ENCODE measurements at places on chromosomes 6 and 20.
A peak's percentile ranks its signal among the peaks of the same experiment; 100 is the strongest.

- no peak for DNase-seq
These were observed 86.0 kb upstream of the IYD start for GRCh38 chr6:150282806-150283205.

GRCh38 chr6:165487950-165488349, 175.1 kb downstream of the PDE10A start:
- DNase-seq = no peak

GRCh38 chr6:81456416-81456815, 296.1 kb downstream of the TENT5A start:
- DNase-seq = no peak

DNA sequence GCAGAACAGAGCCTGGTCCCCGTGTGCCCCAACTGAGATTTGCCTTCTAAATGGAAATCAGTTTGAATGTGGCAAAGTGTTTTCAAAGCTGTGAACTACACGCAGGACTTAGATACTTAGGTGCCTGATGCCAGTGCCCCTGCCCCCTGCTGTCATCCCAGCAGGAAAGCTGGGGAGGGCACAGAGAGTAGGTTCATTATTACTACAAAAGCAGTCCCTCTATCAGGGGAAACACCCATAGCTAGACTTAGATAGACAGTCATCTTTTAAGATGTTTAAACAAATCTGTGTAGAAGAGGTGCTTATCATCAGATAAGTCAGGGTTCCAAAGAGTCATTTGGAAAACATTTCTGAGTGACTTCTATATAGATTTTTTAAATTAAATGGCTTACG, 155.0 kb upstream of the SNX9 start:
- DNase-seq = no peak

DNA sequence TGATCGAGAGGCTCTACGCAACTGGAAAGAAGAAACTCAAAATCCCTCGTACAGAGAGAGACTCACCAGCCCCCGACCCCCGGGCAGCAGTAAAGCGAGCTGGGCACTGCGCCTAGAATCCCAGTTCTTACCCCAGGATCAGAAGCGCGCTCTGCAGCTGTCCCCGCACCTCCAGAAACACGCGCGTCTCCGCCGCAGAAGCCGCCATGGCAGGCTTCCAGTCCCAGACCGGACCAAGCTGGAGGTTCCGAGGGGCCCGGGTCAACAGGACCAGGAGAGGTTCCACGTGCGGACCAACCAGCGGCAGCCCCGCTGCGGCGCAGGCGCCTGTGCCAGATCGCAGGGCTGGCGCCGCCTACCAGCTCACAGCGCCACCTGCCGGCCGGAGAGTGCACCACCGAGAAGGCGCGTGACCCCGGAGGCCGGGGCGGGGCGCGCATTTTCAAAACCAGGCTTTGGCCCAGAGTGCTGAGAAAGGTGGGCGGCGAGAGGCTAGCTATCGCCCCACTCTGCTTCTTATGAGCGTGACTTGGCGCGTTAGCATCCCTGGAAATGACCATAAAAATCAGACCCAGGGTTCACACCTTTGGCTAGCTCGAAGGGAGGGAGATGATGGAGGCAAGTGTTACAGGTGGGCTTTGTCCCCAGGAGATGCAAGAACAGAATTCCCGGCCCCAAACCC, at the start of gene UBE3D:
TSS of gene UBE3D (minus strand) at position 331 of the 682 bp plus-strand sequence. CDS start at position 208, 123 bp downstream.
- DNase-seq = peak; percentile 96

DNA sequence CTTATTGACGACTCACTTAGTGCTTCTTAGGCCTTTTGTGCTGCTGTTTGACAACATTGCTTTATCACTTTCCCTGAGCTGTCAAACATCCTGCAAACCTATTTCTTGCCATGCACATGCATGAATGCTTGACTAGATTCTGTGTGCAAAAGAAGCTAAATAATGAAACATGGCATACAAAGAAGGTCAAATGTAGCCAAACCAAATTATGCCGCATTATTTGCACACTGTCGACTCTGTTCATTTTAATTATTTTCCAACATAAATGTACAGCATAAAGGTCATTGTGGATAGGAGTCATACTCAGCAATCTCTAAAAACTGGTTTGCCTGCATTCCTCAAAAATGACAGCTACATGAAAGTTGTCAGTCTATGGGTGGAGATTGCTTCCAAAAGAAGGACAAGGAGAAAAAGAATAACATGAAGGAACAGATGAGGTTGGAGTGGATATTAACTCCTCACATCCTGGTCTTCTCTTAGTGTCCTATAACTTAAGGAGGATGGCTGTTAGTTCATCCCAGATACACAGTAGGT, 123.1 kb upstream of the STXBP5 start:
- no peak for DNase-seq

DNA sequence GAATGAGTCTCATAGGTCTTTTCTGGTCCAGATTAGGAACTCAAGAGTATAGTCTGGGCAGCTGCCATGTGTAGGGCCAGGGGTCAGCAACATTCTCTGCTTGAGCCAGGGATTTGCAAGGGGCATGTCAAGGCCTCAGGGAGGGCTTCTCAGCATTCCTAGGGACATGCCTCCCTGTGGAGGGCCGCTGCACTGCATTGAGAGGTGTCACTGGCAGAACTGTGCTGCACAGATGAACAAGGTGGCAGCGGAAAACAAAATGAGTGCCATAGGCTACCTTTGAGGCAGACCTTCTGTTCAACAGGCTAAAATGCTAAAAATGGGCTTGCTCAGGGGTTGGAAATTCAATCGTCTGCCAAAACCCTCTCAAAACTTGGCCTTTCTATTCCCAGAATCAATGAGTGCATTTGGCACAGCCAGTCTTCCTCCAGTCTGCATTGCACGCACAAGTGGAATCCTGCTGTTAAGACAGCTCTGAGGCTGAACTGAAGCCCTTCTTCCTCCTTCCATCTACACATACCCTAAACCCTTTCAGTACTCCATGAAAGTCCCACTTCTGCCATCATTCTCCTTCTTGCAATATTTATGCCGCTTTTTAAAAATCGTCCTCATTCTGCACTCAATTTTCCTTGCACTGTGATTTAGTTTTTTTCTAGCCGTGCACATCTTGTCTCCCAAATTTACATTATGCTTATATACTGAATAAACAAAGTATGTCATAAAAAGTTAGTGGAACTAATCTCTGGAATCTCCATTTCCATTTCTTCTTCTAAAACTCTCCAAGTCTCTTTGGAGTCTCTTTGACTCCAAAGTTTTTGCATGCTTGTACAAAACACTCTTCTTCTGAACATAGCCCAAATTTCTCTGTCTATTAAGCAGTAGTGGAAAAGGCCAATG, 51.7 kb downstream of the SLC26A8 start:
- DNase-seq = no peak

DNA sequence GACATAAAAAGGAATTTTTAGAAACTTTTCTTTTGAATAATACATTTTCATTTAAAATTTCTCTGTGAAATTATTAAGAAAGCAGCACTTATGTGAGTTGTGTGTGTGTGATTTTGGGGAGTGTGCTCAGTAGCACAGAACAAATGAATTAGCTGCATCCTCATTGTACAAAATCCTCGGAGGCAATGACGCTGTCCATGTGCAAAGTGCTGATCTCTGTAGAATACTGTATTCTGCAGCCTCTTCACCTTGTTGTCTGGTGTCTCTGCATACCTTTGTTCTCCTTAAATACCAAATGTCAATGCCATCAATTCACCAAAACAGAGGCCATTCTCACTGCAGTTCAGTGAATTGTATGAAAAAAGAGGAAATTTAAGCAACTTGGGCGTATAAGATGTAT, 838.4 kb downstream of the QKI start:
- DNase-seq = no peak

DNA sequence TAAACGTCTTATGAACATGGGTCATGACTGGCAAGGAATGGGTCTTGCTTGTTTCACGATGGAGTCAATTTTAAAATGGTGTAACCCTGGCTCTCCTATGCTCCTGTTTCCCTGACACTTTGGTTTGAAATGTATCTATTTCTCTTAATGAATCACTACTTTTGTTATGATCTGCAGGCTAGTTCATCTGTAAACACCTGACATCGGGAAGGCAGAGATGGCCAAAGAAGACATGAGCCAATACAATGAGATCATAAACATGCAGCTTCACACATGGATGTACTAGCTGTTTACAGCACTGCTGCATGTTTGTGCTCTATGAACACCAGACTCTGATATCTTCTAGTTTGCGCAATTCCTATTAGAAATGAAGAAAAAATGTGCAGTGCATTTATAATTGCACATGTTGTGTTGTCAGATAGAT, 11.0 kb upstream of the RAD21L1 start:
- DNase-seq = no peak

GRCh38 chr20:38129248-38129865, 35.7 kb downstream of the TGM2 start:
- no peak for DNase-seq

- DNase-seq = no peak
These were observed 14.8 kb downstream of the ITPA start for GRCh38 chr20:3223994-3224680.

DNA sequence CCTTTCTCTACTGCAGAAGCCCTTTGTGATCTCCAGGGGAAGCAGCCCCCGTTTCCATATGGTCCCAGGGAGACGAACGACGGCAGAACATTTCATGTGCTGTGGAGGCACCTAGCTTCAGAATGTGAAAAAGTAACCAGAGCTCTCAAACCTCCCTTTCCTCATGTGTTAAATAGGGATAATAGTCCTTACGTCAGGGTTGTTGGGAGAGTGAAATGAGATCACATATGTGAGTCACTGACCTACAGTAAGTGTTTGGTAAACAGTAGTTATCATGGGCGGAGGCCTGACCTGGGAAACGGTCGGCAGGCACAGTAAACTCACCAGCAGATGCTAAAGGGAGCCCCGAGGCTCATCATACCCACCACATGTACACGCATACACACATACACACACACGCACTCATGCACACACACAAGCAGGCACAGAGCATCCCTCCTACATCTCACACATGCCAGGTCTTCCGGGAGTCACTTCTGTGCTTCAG, 89.7 kb downstream of the LY86 start:
- no peak for DNase-seq

- DNase-seq = no peak
These were observed 155.0 kb downstream of the GRM1 start for GRCh38 chr6:146183831-146184230.

- no peak for DNase-seq
These were observed 154.5 kb upstream of the PLCB4 start for GRCh38 chr20:8914421-8914820.

DNA sequence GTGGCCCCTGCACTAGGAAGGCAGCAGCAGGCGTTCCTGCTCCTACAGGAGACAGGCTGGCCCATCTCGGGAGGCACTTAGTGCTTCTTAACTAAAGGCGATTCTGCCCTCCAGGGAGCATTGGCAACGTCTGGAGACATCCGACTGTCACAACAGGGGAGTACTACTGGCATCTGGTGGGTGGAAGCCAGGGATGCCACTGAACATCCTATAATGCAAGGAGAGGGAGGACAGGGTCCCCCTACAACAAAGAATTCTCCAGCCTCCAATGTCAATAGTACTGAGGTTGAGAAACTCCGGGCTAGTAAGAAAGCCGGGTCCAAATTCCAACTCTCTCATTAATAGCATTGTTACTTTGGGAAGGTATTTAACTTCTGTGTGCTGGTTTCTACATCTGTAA, 119.4 kb upstream of the ARMC2 start:
- no peak for DNase-seq

DNA sequence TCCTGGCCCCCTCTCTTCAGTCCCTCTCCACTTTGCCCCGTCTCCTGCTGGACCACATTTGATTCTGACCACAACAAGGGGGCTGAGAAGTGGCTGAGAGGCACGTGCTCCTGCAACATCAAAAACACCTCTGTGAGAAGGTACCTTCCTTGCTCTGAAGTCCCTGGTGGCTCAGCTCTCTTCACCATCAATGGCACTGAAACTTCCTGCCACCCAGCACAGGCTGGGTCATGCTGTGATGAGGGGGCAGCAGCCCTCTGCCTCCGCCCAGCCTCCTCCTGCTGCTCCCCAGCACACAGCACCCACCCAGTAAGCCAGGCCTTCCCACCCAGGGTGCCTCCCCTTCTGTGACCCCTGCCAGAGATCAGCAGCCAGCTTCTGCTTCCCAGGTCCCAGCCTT, 10.3 kb downstream of the ZMYND8 start:
- no peak for DNase-seq

DNA sequence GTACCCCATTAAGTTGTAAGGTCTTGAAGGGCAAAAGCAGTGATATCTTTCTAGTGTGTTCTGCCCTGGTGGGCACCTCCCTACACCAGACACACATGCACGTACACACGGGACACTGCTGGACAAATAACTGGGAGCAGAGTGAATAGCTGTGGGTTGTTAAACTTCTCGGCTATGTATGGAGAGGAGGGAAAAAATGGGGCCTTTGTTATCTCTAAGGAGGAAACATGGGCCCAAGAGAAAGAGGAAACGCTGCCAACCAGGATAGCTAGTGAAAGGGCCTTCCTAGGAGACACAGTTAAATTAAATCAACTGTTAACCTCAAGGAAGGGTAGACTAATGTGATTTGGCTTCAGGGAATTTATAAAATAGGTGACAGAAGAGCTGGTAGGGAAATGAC, 169.7 kb downstream of the MYLK4 start:
- no peak for DNase-seq

DNA sequence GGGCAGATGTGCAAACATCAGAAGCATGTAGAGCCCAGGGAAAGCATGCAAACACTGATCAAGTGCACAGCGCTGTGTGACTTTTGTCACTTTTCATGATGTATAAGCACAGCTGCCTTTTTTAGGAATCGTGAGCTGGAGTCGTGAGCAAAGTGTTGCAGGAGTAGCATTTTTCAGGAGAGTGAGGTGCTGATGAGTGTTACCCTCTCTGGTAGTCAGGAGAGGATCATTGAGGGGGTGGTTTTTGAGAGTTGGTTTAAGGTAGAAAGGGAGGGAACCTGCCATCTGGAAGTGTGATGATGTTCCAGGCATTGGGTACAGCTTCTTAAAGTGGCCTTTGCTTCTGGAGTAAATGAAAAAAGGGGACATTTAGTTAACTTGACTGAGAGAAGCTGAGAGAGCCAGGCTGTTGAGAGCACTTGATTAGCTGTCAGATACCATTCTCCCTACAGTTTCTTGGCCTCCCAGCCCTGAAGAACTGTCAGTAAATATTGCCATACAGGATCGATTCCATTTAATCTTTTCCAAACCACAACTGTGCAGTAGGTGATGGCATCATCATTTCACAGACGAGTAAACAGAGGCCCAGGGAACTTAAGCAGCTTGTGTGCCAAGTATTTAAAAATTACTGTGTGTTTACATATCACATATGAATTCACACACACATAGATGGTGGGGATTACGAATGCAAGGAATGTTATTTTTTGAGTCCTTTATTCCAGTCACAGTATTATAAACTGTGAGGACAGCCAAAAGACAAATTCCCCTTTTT, 28.9 kb downstream of the TPD52L1 start:
- DNase-seq = no peak

DNA sequence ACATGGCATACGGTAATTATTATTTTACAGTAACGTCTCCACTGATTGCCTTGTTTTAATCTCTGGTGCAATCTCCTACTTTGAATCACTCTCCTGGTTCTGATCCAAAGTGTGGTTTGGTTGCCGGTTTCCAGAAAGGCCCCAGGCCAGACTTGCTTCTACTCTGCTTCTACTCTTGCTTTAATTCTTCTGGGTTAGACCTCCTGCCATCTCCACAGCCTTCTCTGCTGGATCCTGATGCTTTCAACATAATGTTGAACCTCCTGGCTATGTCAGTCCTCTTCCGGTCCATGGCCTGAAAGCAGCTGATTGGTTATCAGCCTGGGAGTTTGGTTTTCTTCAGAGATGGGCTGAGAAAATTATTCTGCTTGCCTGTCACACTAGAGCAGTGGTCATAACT, 266.5 kb upstream of the RIMS1 start:
- no peak for DNase-seq

GRCh38 chr6:36276581-36277536, 7.0 kb downstream of the PNPLA1 start:
- no peak for DNase-seq

All from upper lobe of left lung (tissue), 6 donors.